Stimulated activated CD8-positive, alpha-beta memory T cell treated with anti-CD3 and anti-CD28 coated beads, Interleukin-15, amount 100 ng/mL, for 48 hours (primary cell): ENCODE measurements at places on chromosomes 7 and 10.
A peak's percentile ranks its signal among the peaks of the same experiment; 100 is the strongest.

DNA sequence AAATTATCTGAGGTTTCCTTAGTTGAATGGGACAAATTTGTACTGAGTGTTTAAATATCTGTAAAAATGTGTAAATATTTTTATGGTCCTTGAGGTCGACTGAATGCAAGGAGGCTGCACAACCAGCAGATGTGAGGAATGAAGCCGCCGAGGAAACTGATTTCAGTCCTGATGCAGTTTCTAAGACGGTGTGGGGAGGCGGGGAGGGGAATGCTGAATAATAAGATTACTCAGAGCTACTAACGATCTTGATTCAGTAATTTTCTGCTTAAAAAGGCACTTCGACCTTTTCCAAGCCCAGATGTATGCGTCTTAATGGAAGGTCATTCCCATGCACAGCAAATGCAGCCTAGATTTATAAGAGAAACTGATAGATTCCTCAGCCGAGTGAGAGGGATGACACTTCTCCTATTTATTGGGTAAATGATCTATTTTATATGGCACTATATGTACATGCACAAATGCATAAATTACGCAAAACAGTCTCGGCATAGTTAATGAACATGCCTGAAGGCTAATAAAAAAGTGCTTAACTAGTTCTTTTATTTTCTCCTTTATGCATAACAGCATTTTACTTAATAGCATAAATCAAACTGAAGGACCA is 167.6 kb upstream of the PITRM1 start:
- no peak for DNase-seq

DNA sequence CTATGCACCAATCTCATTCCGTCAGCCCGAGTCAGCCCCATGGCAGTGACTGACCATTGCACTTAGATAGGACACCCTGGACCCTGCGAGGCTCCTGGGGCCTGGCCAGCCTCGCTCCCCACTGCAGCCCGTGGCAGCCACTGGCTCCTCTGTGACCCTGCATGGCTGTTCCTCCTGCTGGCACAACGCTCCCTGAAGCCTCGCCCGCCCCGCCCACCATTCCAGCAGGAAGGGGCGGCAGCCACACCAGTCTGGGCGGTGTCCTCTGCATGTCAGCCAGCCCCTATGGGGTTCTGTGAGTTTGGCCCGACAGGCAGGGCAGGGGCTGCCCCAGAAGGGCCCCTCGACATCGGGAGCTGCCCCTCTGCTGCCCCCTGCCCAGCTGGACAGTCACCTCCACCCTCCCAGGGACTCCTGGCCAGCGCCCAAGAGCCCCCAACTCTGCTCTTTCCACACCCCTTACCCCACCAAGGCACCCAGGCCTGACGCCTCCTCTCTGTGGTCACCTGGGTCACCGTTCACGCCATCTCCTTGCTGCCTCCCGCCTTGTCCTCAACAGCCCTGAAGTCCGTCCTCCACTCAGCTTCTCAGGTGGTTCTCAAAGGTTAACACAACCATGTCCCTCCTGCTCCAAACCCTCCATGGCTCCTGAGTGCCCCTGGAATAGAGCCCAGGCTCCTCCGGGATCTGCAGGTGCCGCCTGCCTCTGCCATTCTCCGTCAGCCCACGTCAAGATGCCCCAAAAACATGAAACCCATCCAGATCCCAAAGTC is 103.5 kb downstream of the MICALL2 start:
- no peak for DNase-seq

- DNase-seq, result no peak
These were observed 7.1 kb downstream of the POLD2 start for GRCh38 chr7:44116087-44116788.

DNA sequence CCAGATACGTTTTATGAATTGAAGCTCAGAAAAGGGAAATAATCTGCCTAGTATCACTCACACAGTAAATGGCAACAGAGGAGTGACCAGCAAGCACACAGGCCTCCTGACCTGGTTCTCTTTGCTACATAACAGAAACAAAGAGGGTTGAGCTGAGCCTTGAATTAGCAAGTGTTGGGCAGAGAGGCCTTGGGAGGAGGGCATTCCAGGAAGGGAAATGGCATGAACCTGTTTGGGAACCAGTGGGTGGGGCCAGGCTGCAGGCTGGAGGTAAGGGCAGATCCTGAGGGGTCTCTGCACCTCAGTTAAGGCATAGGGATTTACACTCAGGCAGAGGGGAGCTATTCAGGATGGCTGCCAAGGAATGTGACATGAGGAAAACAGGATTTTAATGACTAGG is 24.8 kb upstream of the CYCS start:
- no peak for DNase-seq

DNA sequence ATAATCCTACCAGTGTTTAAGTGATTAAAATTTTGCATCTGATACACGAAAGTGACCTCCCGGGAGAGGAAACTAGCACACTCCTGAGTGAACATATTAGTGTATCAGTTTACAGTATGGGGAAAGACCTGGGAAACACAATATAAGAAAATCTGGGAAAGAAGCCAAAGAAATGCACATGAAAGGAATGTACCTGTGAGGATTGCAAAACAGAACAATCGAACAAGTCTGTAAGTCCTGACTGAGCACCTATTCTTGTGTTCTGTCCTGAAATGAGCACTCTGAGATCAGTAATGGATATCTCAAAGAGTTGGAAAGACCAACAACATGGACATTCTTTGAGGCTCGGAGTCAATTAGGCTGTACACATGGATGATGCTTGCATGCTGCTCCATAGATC is 554.7 kb downstream of the SORCS3 start:
- DNase-seq, result no peak

GRCh38 chr10:89343089-89343767 is 15.4 kb downstream of the IFIT3 start:
- DNase-seq, result no peak

GRCh38 chr10:130190055-130190736 is 54.0 kb downstream of the GLRX3 start:
- peak; percentile 73 for DNase-seq

DNA sequence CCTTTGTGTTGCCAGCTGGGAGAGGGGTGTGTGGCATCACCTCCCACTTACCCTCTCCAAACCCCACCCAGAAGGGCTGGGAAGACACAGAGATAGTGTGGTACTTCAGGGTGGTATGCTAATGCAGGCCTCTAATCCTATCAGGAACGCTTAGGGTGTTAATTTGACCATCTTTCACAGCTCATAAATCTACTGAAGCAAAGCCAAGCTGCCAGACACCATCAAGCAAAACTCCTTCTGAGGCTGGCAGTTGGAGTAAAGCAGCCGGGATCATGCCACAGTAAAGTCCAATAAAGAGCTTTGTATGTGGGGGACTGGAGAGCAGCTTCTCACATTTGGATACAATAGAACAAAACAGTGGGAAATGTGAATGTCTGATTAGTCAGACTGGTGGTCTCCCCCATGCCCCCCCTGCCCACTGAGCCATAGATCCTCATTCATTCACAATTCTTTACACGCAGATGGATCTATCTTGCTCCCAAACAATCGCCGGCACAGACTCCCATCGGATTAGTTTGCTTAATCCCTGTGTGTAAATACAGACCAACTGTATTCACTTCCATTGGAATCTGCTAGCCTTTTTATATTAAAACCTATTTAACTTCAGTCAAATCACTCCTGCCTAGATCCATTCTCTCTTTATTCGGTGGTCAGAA is 29.6 kb downstream of the FGFBP3 start:
- DNase-seq, result no peak

GRCh38 chr10:33657154-33657908 is 322.9 kb upstream of the NRP1 start:
- DNase-seq, result no peak

GRCh38 chr7:36285276-36285675 is 104.4 kb upstream of the ANLN start:
- DNase-seq, result no peak

DNA sequence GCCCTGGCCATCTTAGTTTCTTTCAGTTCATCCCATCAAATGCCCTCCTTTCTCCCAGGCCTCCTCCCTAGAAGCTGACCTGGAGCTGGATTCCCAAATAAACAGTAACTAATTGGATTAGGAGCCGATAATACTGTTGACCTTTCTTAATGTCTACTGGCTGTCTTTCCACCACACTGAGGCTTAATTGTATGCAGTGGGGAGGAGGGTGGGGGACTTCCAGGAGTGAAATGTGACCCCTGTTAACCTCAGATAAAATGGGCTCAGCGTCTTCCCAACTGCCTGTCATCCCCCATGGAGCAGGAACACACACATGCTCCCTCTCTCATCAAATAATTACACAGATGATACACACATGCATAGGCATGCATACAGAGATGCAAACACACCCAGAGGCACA is 53.7 kb upstream of the LBX1 start:
- DNase-seq, result no peak
